Glutamatergic neuron (in vitro differentiated cells): ENCODE measurements at places on chromosomes 1 and 21. TPM values are rescaled to one million over a fixed set of nuclear protein-coding genes. Genes with fewer than 3 reads are reported as not detected.

The IRF6 gene
- total RNA-seq: 0.47 TPM

The GNAT2 gene
- total RNA-seq: not detected

The LRRC38 gene
- not detected for total RNA-seq

The GUCA2A gene
- not detected for total RNA-seq

The SIK1 gene
- total RNA-seq: 14.2 TPM

The ORC1 gene
- 3.4 TPM for total RNA-seq

The NTNG1 gene
- 3.2 TPM for total RNA-seq

The NCF2 gene
- not detected for total RNA-seq

The CREB3L4 gene
- 14.3 TPM for total RNA-seq

The DSCAM gene
- total RNA-seq: 4.4 TPM

The LAD1 gene
- 0.25 TPM for total RNA-seq

The C1QA gene
- not detected for total RNA-seq

The PLA2G2F gene
- not detected for total RNA-seq

The MRAP gene
- total RNA-seq: not detected

The C1orf226 gene
- 12.3 TPM for total RNA-seq

The ARF1 gene
- total RNA-seq: 222 TPM

The C1orf141 gene
- not detected for total RNA-seq

The RIPK4 gene
- 2.9 TPM for total RNA-seq

The LMOD1 gene
- total RNA-seq: 0.20 TPM

The PCP4 gene
- 1.9 TPM for total RNA-seq

The SMG5 gene
- 86.6 TPM for total RNA-seq

The ATAD3C gene
- total RNA-seq: 10.2 TPM

The RHEX gene
- not detected for total RNA-seq

The FCRL4 gene
- not detected for total RNA-seq

The RCSD1 gene
- not detected for total RNA-seq

The LCE1B gene
- not detected for total RNA-seq

The KRTAP13-4 gene
- not detected for total RNA-seq

The LCE1D gene
- not detected for total RNA-seq

The C1orf94 gene
- total RNA-seq: not detected

The AMY1A gene
- total RNA-seq: not detected

The OR2T10 gene
- total RNA-seq: not detected

The TMEM81 gene
- 9.3 TPM for total RNA-seq

The CFHR1 gene
- total RNA-seq: not detected

The TXLNA gene
- 48.6 TPM for total RNA-seq
